Immature natural killer cell (primary cell): ENCODE measurements at places on chromosomes 1 and 21. TPM values are rescaled to one million over a fixed set of nuclear protein-coding genes. Genes with fewer than 3 reads are reported as not detected.
A peak's percentile ranks its signal among the peaks of the same experiment; 100 is the strongest.

NTNG1 gene
- polyA plus RNA-seq, result not detected

CFHR3 gene
- not detected for polyA plus RNA-seq

HEYL gene
- polyA plus RNA-seq, result not detected

DNA sequence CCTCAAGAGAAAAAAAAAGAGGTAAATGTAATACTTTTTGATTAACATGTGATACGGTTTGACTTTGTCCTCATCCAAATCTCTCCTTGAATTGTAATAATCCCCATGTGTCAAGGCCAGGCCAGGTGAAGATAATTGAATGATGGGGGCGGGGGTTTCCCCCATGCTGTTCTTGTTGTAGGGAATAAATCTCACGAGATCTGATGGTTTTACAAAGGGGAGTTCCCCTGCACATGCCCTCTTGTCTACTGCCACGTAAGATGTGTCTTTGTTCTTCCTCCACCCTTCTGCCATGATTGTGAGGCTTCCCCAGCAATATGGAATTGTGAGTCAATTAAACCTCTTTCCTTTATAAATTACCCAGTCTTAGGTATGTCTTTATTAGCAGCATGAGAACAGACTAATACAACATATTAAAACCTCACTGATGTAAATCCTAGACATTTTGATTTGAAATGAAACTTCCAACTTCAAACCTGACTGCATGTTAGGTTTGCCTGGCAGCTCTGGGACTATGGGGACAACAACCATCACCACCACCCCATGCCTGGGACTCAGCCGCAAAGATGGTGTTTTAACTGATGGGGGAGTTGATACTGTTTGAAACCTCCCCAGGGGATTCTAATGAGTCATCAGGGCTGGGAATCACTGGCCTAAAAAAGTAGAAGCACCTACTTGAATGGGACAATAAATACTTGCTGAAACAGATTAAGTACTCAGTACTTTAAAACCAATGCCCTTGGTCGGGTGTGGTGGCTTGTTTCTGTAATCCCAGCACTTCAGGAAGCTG, 32.8 kb upstream of the BACH1 start:
- H3K27ac ChIP-seq, result no peak overlapping the region
- H3K4me3 ChIP-seq, result no peak overlapping the region
- H3K27me3 ChIP-seq, result peaks cover 9% of the 10 kb centered on the region
- no peaks in the 10 kb centered on the region for H3K4me1 ChIP-seq
- no peaks in the 10 kb centered on the region for H3K36me3 ChIP-seq

GRCh38 chr1:37807220-37807554, 403 bp upstream of the C1orf122 start:
- peaks cover 5% of the 10 kb centered on the region for H3K27me3 ChIP-seq
- DNase-seq, result no peak
- H3K27ac ChIP-seq, result peak overlapping the region; percentile 89
- peaks cover 11% of the 10 kb centered on the region for H3K36me3 ChIP-seq
